ENCODE measurements at places on chromosomes 6 and 20.
A peak's percentile ranks its signal among the peaks of the same experiment; 100 is the strongest.

- peak; percentile 48 for DNase-seq
Observed at GRCh38 chr20:52410182-52410647, 218.6 kb upstream of the ZFP64 start.

GRCh38 chr6:136609873-136610706, 59.9 kb upstream of the MAP7 start:
- no peak for DNase-seq

DNA sequence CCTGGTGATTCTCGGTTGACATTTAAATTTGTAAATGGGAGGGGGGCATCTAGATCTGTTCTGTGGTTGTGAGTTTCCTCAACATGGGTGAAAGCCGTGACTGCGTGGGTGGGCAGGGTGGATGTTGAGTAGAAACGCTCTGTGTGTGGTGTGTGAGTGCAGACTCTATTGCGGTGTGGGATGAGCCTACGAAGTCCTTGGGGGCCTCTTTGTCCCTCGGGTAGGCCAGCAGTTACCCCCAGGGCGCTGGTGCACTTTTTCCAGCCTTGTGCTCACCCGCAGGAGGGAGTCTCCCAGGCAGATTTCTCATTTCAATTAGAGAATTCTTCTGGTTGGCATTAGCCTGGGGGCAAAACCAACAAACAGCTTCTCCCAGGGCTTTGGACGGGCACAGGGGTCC, 10.6 kb downstream of the TOX2 start:
- peak; percentile 73 for DNase-seq

GRCh38 chr6:33384581-33385020, 7.0 kb upstream of the KIFC1 start:
- DNase-seq: no peak

DNA sequence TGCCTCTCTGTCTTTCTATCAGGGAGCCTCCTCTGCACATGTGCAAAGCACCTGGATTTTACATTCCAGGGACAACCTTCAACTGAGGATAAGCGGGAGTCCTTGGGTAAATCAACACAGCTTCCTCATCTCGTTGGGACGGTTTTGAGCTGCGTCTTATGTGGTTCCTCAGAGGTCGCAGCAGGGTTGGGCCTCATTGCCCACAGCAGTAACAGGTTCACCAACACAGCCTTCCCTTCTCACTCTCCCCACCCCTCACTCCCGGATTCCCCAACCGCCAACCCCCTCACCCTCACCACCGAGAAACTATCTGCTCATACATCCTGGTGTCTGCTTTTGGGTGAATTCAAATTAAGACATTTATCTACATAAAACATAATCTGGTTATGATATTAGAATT, 155.8 kb upstream of the GGTLC1 start:
- no peak for DNase-seq

DNA sequence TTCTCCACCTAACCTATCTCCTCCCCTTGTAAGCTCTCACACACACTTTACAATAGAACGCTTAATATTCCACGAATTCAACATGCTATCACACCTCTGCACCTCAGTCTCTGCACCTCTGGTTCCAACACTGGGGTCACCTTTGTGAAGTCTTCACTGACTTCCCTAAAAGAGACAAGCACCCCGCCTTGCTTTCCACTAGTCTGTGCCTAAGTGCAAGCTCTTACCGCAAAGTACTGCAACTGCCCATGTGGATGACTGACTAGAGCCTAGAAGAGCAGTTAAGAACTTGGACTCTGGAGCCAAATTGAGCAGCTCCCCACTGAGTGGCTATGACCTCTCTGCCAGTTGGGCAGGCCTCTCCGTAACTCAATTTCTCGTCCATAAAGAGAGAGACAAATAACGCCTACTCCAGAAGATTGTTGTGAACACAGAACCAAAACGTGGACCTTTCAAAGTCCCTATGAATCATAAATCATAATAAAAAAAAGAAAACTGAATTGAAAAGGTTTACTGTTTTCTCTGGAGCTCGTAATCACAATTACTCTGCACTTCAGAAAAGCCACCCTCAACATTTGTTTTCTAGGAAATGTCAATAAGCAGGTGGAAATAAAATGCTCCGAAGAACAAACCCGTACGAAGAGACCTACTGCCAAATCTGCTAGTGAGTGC, 1.2 kb downstream of the IFNGR1 start:
- no peak for DNase-seq

DNA sequence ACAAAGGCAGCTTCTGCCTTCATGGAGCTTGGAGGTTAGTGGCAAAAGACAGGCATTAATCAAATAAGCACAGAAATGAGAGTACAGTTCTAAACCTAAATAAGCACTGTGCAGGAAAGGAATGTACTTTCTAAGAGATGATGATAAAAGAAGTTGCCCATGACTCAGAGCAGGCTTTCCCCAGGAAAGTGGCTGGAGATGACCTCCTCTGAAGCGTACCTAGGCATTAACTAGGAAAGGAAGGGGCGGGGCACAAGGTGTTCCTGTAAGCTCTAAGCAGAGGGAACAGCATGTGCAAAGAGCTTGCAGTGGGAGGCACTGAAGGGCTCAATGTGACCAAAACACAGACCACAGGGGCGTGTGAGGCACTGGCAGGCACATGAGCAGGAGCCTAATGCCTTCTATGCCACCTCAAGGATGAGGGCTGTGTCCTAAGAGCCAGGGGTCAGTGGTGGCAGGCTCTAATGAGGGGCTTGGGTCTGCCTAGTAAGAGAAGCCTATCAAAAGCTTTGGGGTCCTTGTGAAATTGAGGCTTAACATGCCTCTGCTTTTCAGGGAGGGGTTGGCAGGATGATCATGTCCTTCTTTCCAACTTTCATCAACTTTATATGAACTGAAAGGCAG, 4.9 kb downstream of the SSTR4 start:
- no peak for DNase-seq

GRCh38 chr6:65706436-65706835, 590 bp downstream of the EYS start:
- DNase-seq: no peak

- DNase-seq: no peak
Observed at GRCh38 chr6:147564556-147564955, 56.1 kb downstream of the SAMD5 start.

- no peak for DNase-seq
Observed at GRCh38 chr6:6875818-6876470, 231.8 kb upstream of the RREB1 start.

DNA sequence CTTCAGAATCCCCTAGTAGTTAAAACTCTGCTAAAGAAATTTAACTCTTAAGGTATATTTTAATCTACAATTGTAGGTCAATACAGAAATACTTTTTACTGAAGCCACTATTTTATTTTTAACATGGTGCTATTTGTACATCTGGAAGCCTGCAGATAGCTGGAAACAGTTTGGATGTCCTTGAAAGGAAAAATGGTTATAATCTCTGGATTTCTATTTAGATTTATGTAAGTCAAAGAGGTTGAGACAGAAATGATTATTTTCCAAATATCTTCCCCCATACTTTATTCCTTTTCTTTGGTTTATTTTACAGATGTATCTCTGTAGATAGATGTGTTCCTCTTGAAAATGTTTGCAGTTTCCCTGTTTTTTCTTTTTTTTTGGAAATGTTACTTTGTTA, 1002.2 kb downstream of the KIF16B start:
- DNase-seq: no peak

- DNase-seq: no peak
Observed at GRCh38 chr20:58847463-58847862, 3.2 kb downstream of the GNAS-AS1 start.

- no peak for DNase-seq
Observed at GRCh38 chr6:41726876-41727275, 8.5 kb downstream of the TFEB start.

DNA sequence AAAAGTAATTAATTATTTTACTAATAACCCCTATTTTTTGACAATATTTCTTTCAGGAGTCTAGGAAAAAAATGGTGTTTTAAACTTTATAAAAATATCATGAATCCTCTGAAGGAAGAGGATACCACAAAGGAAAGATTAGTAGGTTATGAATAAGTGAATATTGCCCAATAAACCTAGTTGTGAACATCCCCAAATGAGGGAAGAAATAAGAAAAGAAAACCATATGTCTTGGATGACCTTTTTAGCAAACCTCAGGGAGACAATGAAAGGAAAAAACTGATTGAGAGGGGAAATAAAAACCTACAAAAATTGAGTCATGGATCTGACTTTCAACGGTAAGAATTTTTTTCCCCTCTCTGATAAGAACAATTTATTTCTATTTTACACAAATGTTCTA, 34.4 kb downstream of the TENT5A start:
- no peak for DNase-seq

DNA sequence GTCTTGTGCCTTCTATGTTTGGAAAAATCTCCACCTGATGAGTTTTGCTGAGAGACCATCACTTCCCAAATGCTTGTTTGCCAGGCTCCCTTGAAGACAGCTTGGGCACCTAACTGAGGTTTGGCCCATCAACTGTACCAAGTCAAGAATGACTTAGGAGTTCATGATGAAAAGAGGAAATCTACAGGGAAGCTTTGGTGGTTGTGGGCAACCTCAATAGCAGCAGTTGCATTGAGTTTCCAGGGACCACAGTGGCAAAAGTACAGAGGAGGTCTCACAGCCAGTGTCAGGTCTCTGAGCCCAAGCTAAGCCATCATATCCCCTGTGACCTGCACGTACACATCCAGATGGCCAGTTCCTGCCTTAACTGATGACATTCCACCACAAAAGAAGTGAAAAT, 49.7 kb upstream of the PHACTR1 start:
- no peak for DNase-seq

GRCh38 chr20:56711018-56711417, 81.9 kb downstream of the TFAP2C start:
- no peak for DNase-seq

- DNase-seq: no peak
Observed at GRCh38 chr6:142886431-142887170, 58.4 kb downstream of the HIVEP2 start.

DNA sequence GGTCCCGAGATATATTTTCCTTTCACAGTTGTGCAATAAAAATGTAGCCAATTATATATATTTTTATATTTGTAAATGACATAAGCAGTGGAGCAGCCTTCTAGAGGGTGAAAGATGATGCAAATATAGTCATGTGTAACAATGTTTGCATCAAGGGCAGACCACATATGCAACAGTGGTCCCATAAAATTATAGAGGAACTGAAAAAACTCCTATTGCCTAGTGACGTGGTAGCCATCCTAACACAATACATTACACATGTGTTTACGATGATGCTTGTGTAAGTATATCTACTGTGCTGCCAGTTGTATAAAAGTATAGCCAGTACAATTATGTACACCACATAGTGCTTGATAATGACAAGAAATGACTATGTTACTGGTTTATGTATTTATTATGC, 162.8 kb downstream of the ZFAND3 start:
- DNase-seq: no peak

DNA sequence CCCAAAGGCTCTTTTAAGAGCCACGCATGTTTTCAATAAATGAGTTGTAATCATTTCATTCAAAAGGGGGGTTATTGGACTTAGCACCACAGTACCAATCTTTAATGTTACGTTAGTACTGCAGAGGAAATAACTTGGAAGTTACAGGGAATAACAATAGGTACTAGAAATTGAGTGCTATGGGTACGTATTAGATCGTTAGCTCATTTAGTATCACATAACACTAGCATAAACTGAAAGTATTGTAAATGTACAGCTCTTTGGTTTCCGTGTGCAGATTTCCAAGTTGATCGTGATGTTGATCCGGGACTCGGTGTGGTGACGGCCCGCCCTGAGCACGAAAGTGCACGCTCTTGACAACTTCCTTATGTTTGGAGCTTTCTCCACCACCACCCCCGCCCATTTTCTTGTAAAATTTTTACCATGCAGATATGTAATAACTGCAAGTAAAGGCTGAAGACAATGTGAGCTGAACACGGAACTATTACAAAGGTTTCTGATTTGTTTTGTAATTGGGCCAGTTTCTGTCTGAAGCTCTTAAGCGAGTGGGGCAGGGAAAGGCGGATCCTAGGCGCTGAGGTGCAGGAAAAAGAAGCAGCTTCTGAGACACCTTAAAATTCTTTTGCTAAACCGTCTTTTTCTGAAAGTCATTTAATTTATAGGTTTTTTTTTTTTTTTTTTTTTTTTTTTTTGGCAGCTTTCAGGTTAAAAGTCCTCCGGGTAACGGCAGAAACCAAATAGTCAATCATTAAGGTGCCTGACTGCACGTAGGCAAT, 71.5 kb downstream of the HFE start:
- peak; percentile 58 for DNase-seq

GRCh38 chr6:96947055-96947454, 22.5 kb downstream of the KLHL32 start:
- DNase-seq: no peak

GRCh38 chr6:39831701-39832100, 39.5 kb downstream of the DAAM2 start:
- no peak for DNase-seq

- no peak for DNase-seq
Observed at GRCh38 chr6:3438190-3439167, 18.4 kb downstream of the SLC22A23 start.

DNA sequence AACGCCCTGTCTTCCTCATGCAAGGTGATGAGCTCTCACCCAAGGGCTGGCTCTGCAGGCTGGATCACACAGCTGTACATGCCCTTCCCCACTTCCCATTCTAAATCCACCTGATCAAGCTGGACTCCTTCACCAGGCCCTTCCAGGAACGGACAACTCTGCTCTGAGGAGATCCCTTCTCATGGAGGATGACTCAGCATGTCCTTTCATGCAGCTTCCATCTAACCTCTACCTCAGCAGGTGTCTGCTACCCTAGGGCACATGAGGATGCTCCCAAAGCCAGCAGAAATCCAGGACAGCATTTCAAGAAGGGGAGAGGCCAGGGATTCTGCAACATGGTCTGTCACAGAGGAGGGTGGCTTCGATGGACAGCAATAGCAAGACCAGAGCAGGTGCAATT, 61.2 kb downstream of the PCSK2 start:
- DNase-seq: no peak

DNA sequence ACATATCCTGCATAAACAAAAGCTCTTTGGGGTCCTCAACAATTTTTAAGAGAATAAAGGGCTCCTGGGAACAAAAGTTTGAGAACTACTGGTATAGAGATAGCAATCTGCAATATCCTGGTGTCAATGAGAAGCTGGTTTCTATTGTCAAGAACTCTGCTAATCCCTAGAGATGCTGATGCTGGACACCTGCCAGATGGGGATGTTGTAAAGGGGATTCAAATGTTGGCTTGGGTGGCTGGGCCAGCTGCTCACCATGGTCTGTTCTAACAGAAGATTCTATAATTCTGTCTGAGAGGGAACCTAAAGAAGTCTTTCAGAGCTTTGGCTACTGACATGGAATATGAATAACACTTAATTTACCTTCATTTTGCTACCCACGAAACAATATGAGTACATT, 137.8 kb downstream of the BTBD9 start:
- DNase-seq: no peak

Measured in stimulated activated CD4-positive, alpha-beta T cell treated with anti-CD3 and anti-CD28 coated beads, Interleukin-4, amount 100 ng/mL, for 24 hours (primary cell).